ENCODE measurements at places on chromosomes 12 and 14. TPM values are rescaled to one million over a fixed set of nuclear protein-coding genes. Genes with fewer than 3 reads are reported as not detected.

RAD9B gene
- total RNA-seq = 1.5 TPM

KCNC2 gene
- not detected for total RNA-seq

PTCSC3 gene
- total RNA-seq = not detected

DNA sequence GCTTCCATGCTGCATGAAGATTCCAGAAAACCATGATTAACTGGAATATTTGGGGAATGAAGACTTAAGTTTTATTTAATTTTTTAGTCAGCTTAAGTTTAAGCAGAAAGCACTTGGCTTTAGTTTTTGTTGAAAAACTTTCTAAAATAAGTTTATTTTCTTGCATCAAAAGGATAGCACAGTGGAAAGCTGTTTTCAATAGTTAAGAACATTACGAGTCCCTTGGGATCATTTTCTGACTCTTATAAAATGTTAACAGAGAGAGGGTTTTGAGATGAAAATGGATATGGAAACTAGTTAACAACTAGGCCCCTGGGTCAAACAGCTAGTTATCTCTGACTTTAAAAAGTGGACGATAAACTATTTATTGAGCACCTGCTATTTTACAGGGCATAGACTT, 181.9 kb upstream of the SLC38A2 start:
- peaks cover 58% of the 10 kb centered on the region for H3K4me1 ChIP-seq
- H3K4me3 ChIP-seq = no peak overlapping the region
- no peaks in the 10 kb centered on the region for H3K36me3 ChIP-seq
- DNase-seq = no peak

DNA sequence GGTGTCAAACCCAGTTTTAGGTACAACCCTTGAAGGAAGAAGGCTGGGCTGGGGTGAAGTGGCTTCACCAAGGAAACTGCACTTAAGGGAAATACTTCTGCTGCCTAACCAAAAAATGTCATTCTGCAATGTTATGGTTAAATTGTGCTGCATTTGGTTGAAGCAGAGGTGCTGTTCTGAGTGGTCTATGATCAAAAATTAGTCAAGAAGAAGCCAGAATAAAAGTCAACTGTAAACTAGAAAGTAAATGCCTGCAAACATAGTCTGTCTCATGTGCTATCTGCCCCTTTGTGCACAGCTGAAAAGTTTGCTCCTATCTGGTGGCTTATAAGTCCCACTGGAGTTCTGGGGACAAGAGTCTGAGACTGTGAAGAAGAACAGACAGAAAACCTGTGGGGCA, 158.8 kb downstream of the C12orf42 start:
- H3K36me3 ChIP-seq = no peaks in the 10 kb centered on the region
- no peaks in the 10 kb centered on the region for H3K4me1 ChIP-seq

Data from activated CD4-positive, alpha-beta T cell treated with anti-CD3 and anti-CD28 coated beads for 36 hours (primary cell).